Karpas-422 (cell line): ENCODE measurements at places on chromosomes 5 and 9.

DNA sequence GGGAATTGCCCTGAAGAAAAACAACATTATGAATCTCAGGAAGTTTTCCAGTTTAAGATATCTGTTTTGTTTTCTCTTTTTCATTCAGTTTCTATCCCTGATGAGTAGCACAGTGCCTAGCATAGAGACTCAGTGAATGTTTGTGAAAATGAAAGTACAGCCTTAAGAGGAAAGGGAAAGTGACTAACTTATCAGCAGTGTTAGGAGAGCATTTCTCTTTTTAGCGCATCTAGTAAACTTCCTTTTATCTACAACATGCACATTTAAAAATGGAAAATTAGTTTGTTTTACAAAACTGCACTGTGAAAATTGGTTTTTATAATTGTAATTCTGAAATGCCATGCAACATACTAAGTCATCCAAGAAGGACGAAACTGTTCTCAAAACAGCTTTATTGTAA is 110.8 kb downstream of the SMARCA2 start:
- no peak for DNase-seq

GRCh38 chr9:26462213-26462612 is 430.4 kb downstream of the CAAP1 start:
- DNase-seq, result no peak

DNA sequence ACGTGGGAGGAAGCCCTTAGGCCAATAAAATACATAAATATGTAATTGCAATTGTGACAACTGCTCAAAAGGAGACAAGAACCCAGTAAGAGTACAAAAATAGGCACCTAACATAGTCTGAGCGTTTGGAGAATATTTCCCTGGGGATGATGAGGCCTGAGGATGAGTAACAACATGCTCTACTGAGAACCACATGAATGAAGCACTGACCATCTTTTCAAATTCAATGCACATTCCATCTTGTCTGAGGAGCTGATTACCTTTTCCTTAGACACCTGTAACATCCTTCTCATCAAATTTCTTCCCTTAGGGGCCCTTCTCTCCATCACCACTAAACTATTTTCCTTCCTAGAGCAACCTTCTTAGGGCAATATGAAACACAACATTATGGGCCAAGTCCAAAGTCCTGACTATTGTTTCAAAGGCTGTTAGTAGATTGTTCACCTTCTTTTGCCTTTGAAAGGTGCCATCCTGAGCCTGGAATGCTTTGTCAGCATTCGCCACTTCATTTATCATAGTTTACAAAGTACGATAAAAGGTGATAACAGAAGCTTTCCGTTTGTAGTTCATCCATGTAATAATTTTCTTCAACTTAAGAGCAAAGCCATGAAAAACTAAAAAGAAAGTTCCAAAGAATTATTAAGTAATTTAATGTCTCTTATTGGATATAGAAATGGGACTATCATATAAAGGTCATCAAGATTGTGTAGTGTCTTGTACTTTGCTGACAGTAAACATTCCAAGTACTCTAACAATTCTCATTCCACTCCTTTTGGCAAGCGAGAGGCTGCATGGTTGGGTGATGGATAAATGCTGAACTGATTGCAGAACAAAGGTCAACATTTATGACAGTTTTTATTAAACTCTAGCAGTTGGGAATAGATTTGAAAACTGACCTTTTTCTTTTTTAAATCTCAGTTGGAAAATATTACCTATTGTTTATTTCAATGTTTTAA is 471.3 kb downstream of the PDE4D start:
- no peak for DNase-seq

- no peak for DNase-seq
Observed at GRCh38 chr5:169099801-169100734, 200.9 kb downstream of the SLIT3 start.

GRCh38 chr9:3018691-3019230 is 174.9 kb upstream of the PUM3 start:
- DNase-seq, result no peak

DNA sequence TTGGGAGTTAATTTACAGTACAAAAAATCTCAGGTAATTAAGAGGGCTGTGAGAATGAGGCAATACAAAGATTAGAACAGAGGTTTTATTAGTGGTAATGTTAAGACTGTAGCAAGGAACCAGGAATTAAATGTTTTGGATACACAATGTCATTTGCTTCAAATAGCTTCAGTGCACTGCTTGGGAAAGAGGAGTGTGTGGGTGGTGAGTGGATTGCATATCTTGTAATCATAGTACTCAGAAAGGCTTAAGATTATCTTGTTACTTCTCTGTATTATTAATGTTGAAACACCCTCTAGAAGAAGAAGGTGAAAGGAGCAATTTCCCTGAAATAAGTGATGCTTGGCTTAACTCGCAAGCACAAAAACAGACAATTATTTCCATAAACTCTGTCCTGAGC is 21.0 kb upstream of the TBCA start:
- DNase-seq, result no peak

DNA sequence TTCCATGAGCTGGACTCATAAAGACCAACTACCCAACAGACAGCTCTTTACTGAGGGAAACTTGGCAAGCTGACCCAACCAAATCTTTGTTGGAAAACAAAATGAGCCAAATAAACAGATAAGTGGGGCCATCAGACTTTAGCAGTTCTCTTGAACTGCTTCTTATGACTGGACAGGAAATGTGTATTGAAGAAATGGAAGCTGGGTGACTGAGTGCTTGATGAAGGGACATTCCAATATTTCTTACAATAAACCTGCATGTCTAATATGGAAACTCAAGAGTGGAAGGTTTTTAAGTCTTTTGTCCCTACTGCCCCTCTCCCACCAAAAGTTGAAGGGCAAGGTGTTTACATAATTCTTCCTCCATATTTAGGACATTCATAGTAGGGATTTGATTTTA is 218.8 kb upstream of the NR4A3 start:
- DNase-seq, result no peak

- DNase-seq, result no peak
Observed at GRCh38 chr9:98206754-98207153, 14.3 kb upstream of the CORO2A start.

DNA sequence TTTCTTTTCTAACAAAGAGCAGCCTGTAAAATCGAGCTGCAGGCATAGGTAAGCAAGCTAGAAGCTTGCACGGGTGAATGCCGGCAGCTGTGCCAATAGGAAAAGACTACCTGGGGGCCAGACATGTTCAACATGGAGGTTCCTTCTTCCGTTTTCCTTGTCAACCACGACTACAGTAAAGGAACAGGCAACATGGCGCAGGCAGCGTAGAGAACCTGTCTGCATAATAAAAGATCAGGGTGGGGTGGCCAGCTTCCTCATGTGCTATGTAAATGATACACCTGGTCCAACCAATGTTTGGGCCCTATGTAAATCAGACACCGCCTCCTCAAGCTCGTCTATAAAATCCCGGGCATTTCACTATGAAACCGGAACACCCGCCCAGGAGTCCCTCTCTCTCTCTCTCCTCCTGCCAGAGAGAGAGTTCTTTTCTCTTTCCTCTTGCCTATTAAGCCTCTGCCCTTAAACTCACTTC is 103.8 kb upstream of the LIFR start:
- DNase-seq, result no peak

- DNase-seq, result no peak
Observed at GRCh38 chr9:17004500-17004899, 130.3 kb upstream of the CNTLN start.

- no peak for DNase-seq
Observed at GRCh38 chr5:126120939-126121338, 302.3 kb upstream of the GRAMD2B start.

- no peak for DNase-seq
Observed at GRCh38 chr9:91341258-91341746, 20.4 kb downstream of the AUH start.

DNA sequence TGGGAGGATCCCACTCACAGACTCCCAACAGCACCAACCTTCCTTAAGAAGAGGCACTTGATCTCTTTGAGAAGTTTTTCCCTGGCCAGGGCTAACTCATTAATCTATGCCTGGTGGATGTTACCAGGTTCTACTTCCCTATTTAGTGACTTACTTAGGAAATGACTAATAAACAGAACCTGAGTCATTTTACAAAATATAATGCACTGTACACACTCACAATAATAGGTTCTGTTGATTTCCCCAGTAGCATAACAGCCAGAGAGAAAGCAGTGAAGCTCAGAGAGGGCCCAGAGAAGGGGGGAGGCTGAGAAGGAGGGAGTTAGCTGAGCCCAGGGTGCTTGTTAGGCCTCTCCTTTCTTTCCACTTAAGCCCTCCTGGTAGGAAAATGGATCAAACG is 27.1 kb downstream of the FRMD3 start:
- DNase-seq, result no peak
